AML-193 (cell line): ENCODE measurements at places on chromosomes 13 and 19.
A peak's percentile ranks its signal among the peaks of the same experiment; 100 is the strongest.

- DNase-seq = no peak
These were observed 183.4 kb upstream of the NBEA start for GRCh38 chr13:34758628-34759027.

DNA sequence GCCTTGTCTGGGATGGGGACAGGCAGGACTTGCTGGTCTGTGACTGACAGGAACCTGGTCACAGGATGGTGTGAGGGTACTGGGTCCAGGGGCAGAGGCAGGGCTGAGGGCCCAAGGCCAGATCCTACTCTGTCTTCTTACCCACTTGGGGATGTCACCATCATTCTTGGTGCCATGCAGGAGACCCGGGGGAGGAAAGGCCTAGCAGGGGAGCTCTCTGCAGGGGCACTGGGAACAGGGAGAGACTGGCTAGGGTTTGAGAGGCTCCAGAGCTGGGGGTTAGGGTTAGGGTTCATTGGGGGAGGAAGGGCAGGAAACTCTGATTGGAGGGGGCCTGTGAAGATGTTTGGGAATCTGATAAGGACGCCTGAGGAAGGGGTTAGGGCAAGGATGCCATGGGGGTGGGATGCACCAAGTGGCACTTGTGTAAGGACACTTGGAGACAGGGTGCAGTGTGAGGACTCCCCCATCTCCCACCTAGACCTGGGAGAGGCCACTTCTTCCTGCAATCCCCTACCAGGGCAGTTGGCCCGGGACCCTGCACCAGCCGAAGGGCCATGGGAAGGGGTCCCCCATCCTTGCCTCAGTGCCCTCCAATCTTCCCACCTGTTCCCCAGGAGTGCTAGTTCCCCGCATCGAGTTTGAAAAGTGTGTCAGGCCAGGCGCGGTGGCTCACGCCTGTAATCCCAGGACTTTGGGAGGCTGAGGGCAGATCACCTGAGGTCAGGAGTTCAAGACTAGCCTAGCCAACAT, 6.9 kb downstream of the PRR36 start:
- DNase-seq = no peak

- DNase-seq = peak; percentile 55
These were observed 158.4 kb downstream of the RNF17 start for GRCh38 chr13:24922387-24922744.

GRCh38 chr19:18386543-18387271, 749 bp downstream of the GDF15 start:
- no peak for DNase-seq

DNA sequence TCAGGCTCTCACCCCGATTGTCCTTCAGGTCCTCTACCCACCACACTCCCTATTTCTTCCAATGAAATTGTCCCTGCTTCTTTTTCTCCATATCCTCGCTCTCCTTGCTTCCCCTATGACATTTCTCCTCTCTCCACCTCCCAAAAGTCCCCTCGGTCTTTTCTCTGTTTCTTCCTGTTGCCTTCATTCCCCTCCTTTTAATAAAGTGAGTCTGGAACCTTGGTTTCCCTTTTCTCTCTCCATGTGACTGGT, 676 bp upstream of the ZNF574 start:
- no peak for DNase-seq

DNA sequence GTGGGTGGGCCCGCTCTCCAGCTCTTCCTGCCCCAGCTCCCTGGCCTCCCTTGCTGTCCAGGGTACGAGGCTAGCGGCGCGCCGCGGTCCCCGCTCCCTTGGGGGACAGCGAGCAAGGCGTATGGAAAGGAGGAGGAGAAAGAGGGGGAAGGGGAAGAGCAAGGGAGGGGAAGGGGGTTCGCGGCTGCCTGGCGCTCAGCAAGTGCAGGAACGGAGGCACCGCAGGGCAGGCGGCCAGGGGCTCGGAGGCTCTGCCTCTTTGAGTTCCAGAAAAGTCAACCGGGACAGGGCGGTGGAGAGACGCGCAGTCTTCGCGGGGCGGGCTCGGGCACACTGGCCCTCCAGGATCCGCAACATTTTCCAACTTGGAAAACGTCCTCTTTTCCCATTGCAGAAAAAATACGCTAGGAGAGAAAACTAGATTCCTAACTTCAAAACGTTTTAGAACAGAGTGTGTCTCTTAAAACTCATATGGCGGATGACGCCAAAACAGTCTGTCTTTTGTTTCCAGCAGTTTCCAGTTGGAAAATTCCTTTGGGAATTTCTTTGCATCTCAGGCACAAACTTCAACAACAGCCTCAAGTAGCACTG, 23.1 kb upstream of the TNFRSF19 start:
- DNase-seq = no peak

DNA sequence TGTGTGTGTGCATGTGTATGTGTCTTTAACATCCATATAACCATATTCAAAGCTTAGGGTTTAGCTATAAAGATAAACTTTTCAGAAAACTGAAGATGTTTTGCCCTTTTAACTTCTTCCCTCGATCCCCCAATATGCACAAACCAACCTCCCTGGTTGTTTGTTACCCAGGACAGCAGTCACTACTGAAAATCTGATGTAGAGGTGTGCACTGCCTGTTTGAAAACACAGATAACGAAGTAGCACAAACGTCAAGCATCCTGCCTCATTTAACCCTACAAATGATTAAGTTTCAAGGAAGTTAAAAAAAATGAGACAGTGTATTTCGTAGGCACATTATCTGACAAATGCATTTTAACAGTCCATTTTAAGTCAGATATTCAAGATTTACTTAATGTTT, 3.6 kb downstream of the TNFSF11 start:
- no peak for DNase-seq

DNA sequence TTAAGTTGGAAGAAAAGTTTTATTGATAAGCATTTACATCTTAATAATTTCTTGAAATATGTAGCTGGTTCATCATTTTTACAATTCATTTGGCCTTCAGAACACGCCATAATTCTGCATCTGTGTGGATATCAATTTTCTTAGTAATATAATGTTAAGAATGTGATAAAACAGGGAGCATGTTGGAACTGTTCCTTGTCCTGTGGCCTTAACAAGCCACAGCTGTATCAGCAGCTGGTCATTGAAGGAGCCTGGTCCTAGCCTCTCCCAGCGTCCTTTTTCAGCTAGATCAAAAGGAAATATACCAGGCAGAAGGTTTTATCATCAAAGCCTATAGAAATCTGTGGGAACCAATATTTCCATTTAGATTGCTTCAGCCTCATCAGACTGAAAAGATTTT, 421.8 kb downstream of the SPRY2 start:
- DNase-seq = no peak

- peak; percentile 66 for DNase-seq
These were observed 540 bp downstream of the TMEM160 start for GRCh38 chr19:47047763-47048405.

- no peak for DNase-seq
These were observed 73.8 kb upstream of the FRY start for GRCh38 chr13:31957772-31958171.

DNA sequence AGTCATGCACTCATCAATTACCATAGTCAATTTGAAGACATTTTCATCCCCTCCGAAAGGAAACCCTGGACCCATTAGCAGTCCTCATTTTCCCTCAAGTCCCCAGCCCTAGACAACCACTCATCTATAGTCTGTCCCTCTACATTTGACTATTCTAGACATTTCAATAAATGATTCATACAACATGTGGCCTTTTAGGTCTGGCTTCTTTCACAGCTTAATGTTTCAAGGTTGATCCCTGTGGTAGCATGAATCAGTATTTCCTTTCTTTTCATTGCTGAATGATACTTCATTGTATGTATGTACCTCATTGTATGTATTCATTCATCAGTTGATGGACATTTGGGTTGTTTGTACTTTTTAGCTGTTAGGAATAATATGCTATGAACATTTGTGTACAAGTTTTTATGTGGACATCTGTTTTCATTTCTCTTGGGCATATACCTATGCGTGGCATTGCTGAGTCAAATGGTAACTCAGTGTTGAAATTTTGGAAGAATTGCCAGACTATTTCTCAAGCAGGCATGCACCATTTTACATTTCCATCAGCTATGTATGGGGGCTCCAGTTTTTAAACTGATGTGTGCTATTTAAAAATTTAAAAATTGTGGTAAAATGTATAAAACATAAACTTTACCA, 18.4 kb downstream of the SPATA13 start:
- no peak for DNase-seq

DNA sequence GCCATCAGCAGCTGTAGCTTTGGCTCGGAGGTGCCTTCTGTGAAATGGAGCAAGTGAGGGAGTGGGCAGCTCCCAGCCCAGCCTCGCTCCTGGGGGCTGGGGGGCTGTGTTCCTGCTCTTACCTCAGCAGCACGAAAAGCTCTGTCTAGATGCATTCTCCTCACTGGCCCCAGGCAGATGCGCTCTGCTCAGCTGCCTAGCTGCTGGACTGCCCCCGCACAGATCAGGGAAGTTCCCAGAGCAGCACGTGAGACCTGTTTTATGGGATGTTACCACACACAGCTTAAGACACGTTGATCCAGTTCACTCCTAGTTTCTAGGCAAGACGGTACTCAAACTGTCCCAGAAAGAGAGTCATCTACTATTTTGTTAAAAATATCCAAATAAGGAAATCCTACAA, 13.6 kb downstream of the LCP1 start:
- no peak for DNase-seq

DNA sequence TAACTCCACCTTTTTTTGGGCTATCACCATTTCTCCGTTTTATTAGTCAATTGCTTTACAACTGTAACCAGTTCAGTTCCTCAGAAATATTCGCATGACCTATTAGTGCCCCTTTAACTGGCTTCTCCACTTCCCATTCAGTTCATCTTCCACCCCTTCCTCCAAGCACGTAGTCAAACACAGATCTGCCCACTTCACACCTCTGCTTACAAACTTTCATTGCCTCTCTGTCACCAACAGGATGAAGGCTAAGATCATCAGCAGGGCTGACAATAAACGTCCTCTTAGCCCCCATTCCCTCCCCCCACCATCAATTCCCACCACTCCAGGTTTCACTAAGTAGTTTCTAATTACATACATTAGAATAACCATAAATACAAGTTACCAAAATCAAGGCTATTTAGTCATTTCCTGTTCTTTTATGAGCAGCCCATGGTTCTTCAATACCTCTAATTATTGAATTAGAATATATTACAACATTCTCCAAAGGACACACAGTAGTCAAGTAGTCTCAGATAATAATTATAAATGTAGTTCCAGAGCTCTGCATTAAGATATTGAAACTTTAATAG, 95.7 kb downstream of the SPRY2 start:
- DNase-seq = no peak

GRCh38 chr19:41621654-41622053, 5.2 kb downstream of the CEACAM4 start:
- peak; percentile 93 for DNase-seq

DNA sequence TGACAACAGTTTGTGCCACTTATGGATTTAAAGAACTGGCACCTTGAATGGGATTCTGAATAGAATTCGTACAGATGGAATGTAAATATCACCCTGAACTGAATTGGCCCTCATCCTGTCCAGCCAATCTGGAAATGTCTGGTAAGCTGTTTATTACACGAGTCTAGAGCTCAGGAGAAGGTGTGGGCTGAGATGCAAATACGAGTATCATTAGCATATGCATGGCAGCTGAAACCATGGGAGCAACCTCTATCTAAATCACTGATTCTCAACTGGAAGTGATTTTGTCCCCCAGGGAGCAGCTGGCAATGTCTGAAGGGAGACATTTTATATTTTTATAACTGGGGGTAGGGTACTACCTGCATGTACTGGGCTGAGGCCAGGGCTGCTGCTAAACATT, 15.6 kb upstream of the VWA8 start:
- DNase-seq = no peak

DNA sequence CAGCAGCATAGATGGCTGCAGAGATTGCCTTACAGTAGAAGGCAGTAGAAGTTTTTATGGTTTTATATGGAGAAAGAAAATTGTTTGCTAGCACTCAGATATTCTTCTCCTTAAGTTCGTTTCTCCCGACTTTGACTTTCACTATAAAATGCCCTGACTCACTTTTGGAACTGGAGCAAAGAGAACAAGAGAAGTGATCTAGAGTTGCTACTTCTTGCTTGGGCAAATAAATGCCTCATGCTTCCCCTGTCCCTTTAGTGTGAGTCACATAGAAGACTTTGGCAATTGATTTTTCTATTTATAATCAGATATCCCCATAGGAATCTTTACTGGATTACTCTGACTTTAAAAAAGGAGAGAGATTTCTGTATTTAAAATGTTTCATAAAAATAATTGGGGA, 46.9 kb downstream of the ITGBL1 start:
- no peak for DNase-seq

DNA sequence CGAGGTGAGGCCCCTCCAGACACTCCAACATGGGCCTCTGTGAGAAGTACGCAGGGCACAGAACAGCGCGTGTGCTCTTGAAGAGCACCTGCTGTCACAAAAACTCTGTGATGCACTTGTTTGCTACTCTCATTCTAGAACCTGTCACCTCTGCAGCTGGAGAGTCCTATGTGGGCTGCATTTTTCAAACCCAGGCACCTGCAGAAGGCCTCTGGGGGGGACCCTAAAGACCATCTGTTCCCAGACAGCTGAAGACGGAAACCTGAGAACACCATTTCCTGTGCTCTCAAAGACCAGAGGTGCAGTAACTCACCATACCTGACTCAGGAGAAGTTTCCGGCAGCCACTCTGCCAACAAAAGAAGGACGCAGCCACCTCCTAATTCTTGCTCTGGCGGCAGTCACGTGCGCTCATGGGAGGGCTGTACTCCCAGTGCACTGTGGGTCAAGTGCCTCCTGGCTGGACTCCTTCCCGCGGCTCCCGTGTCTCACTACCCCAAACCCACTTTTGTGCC, 28.1 kb downstream of the RANBP3 start:
- no peak for DNase-seq

DNA sequence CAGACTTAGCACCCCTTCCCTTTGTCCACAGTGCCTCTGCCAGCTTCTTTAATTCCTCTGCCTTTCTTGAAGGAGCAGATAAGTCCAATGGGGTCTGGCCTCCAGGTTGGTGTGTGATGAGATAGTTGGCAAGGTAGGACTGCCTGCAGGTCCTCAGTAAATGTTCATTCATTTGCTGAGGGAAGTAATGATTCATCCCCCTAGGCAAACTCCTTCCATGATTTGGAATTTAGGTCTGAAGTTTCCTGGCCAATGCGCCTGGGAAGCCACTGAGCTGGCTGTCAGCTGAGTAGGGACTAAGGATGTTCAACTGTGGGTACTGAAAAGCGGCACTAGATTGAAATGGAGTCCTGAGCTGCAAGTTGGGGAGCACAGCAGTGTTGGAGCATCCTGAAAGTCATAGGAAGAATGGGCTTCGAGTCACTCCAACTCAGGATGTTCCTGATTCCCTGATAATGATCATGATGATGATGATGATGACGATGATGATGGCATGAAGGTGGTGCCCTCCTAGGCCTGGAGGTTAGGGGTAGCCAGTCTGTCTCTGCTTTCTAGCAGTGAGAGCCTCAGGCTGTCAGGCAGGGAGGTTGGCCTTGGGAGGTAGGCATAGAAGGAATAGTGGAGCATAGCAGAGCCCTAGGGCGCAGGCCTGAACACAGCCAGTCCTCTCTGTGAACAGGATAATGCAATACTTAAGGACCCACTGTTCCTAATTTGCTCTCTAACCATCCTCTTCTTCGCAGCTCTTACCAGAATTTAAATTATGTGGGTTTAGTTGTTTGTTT, 44.7 kb downstream of the COL4A2 start:
- DNase-seq = no peak

GRCh38 chr13:97359181-97360057, 74.5 kb upstream of the RAP2A start:
- peak; percentile 66 for DNase-seq

GRCh38 chr19:14758816-14759215, 19.5 kb downstream of the ADGRE2 start:
- DNase-seq = no peak

- DNase-seq = peak; percentile 48
These were observed 14.9 kb downstream of the ARID3A start for GRCh38 chr19:940591-941291.
